ENCODE measurements at places on chromosomes 4 and X. TPM values are rescaled to one million over a fixed set of nuclear protein-coding genes. Genes with fewer than 3 reads are reported as not detected.

DNA sequence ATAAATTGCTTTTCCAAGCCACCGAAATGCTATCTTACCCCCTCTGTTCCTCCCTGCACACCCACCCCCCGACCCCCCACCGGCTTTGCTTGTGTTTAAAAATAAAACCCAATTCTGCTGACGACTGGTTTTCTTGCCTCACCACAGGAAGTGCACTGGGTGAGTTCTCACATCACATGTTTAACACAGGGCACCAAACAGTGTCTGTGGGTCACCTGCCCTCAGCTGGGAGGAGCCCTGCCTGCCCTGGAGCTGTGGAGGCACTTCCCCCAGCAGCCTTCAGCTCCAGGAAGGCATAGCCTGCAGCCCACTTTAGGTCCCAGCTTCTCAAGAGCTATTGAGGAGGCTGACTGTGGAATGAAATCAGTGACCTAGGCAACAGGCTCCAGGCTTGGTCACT lies 8.8 kb downstream of the TMEM255A start:
- DNase-seq: no peak
- no peak overlapping the region for H3K27ac ChIP-seq
- no peaks in the 10 kb centered on the region for H3K36me3 ChIP-seq
- no peaks in the 10 kb centered on the region for H3K4me1 ChIP-seq
- no peaks in the 10 kb centered on the region for H3K27me3 ChIP-seq
- no peak overlapping the region for H3K4me3 ChIP-seq

DNA sequence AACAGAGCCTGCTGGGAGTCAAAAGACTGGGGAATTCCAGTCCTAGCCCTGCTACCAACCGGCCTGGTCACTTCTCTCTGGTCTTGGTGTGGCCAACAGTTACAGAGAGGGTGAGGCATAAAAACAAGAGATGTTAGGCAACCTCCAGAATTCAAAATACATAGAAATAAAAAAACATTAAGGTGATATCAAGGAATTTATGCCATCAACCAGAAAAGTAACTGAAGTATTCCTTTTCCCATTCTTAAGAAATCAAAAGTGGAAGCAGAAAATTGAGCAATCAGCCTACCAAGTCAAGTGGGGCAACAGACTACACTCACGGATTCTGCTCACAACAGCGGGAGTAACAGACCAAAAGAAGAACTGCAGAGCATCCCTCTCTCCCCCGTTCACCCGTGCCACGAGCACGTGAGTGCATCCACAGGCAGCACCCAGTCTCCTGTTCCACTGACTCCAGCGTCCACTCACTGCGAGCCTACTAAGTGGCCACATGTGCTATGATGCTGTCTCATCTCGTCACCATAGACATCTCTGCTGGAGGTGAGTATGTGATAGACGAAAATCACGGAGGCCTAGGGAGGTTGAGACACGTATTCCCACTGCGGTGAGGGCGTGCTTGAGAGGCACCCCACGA lies 29.3 kb downstream of the AFAP1 start:
- H3K36me3 ChIP-seq: peaks cover 3% of the 10 kb centered on the region
- no peaks in the 10 kb centered on the region for H3K27me3 ChIP-seq
- H3K27ac ChIP-seq: peak overlapping the region; percentile 96
- peak; percentile 82 for DNase-seq
- H3K4me1 ChIP-seq: peaks cover 69% of the 10 kb centered on the region

GRCh38 chr4:4259484-4260100 lies 11.6 kb upstream of the TMEM128 start:
- no peak overlapping the region for H3K27ac ChIP-seq
- no peak overlapping the region for H3K4me3 ChIP-seq
- peaks cover 11% of the 10 kb centered on the region for H3K27me3 ChIP-seq
- H3K4me1 ChIP-seq: no peaks in the 10 kb centered on the region
- H3K36me3 ChIP-seq: no peaks in the 10 kb centered on the region

Gene TCP11X2
- total RNA-seq: not detected

Gene NAP1L3
- total RNA-seq: 11.0 TPM

- no peaks in the 10 kb centered on the region for H3K27me3 ChIP-seq
- DNase-seq: peak; percentile 98
- H3K4me1 ChIP-seq: peaks cover 10% of the 10 kb centered on the region
Measured at GRCh38 chr4:120052856-120053255, 13.8 kb downstream of the MAD2L1 start.

GRCh38 chr4:173018446-173018845 lies 150.2 kb upstream of the GALNT7 start:
- no peaks in the 10 kb centered on the region for H3K36me3 ChIP-seq
- no peak overlapping the region for H3K4me3 ChIP-seq
- peaks cover 10% of the 10 kb centered on the region for H3K4me1 ChIP-seq
- H3K27me3 ChIP-seq: peaks cover 54% of the 10 kb centered on the region

DNA sequence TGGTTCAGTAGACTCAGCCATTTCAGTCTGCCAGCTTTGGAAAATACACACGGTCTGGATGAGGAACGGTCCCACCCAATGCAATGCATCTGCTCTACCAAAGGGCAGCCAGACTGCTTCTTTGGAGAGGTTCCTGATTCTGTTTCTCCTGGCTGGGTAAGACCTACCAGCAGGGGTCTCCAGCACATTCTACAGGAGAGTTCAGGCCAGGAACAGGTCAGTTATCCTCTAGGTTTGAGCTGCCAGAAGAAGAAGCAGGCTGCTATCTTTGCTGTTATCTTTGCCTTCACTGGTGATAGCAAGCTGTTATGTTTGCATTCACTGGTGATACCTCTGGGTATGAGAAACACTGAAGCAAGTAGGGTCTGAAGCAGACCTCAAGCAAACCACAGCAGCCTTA lies 45.5 kb upstream of the PBDC1 start:
- no peak overlapping the region for H3K27ac ChIP-seq
- no peak overlapping the region for H3K4me3 ChIP-seq
- H3K27me3 ChIP-seq: no peaks in the 10 kb centered on the region
- H3K4me1 ChIP-seq: no peaks in the 10 kb centered on the region

DNA sequence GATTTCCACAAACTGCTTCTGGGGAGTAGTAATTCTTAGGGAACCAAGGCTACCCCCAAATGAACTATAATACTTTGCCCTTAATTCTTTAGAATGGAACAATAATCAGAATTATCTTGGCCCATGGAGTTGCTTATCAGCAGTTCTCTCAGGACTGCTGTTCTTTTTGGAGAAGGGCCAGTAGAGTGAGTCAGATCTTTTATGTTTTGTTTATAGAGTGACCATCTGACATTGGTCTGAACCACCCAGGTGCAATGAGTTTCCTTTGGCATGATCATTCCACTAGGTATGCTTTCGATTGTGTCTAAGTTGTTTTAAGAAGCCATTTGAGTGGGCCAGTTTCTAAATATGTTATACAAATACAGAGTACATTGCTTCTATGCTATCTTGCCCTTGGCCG lies 31.8 kb downstream of the PRRG1 start:
- H3K4me3 ChIP-seq: no peak overlapping the region
- DNase-seq: peak; percentile 37
- peaks cover 4% of the 10 kb centered on the region for H3K4me1 ChIP-seq
- H3K27me3 ChIP-seq: no peaks in the 10 kb centered on the region

Gene PCDH7
- 0.38 TPM for total RNA-seq

- no peaks in the 10 kb centered on the region for H3K27me3 ChIP-seq
- H3K27ac ChIP-seq: no peak overlapping the region
- no peaks in the 10 kb centered on the region for H3K4me1 ChIP-seq
- DNase-seq: no peak
- H3K36me3 ChIP-seq: no peaks in the 10 kb centered on the region
Measured at GRCh38 chrX:64850371-64851082, 125.7 kb downstream of the ZC4H2 start.

DNA sequence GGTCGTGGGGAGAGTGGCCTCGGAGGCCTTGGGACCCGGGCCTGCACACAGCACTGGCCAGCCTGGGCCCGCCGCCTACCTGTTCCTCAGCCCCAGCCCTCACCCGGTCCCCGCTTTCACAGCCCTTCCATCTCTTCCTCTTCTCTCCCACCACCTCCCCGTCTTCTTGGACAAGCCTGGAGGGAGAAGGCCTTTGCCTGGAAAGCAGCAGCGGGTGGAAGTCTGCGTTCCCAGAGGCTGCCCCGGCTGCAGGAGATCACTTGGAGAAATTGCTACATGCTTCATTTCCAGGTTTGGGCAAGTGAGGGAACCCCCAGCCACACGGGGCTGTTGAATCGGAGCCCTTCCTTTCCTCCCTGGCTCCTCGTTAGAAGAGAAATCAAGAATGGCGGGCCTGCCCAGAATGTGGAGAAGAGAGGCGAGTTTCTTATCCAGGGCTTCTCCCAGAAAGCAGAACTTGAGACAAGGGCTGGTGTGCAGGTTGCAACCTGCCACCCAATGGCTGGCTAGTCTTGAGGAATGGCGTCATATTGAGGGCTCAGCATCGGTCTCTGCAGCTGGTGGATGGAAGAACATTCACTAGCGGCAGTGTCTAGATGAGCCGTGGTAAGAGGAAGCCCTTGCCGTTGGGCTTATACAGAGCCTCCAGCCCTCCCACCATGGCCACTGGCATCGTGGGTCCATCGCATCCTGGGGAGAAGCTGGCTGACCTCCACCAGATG lies 1.2 kb upstream of the PDZD4 start:
- DNase-seq: no peak
- no peaks in the 10 kb centered on the region for H3K36me3 ChIP-seq
- no peak overlapping the region for H3K27ac ChIP-seq
- H3K4me1 ChIP-seq: no peaks in the 10 kb centered on the region
- H3K27me3 ChIP-seq: no peaks in the 10 kb centered on the region
- no peak overlapping the region for H3K4me3 ChIP-seq

DNA sequence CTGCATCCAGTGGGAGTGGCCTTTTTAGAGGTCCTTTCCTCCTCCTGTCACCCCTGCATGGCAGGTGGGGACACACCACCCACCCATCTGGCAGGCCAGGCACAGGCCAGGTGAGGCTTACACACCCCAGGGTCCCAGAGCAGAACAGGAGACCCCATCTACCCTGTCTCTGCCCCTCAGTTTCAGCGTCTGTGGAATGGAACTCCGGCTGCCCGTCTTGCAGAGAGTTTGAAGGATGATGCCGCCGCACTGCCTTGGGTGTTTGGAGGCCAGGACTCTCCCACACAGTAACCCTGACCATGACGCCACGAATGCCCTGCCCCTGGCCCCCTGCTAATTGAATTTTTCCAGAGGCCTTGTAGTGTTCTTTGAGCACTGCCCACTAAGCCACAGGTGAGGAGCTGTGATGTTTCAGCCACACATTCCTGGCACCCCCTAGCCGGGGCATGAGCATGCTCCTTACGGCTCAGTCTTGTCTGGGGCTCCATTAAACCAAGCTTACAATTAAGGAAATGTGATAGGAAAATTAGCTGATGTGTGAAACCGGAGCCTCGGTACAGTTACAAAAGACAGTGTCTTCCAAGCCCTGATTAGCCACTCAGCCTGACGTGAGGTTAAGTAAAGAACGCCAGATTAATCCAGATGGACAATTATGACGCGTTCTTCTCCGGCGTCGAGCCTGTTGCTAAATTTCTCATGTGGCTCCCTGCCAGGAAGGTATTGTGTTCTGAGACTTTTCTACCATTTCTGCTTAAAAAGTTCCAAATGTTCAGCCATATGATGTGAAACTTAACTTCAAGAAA lies 39.3 kb downstream of the HMX1 start:
- H3K36me3 ChIP-seq: no peaks in the 10 kb centered on the region
- peaks cover 14% of the 10 kb centered on the region for H3K27me3 ChIP-seq
- DNase-seq: peak; percentile 56
- H3K4me1 ChIP-seq: no peaks in the 10 kb centered on the region
- H3K4me3 ChIP-seq: no peak overlapping the region

GRCh38 chr4:104494822-104495559 lies at the start of gene CXXC4:
CXXC4 (minus strand) TSS chr4:104494894; CDS start chr4:104491802, 3,092 bp downstream.
- H3K4me1 ChIP-seq: no peaks in the 10 kb centered on the region
- peak within 1 kb of the TSS; percentile 70 for H3K4me3 ChIP-seq
- peak; percentile 52 for DNase-seq
- peaks cover 43% of the 10 kb centered on the region for H3K27me3 ChIP-seq

Gene C4orf51
- total RNA-seq: not detected

GRCh38 chr4:94507708-94508107 lies 56.0 kb downstream of the PDLIM5 start:
- peak overlapping the region; percentile 15 for H3K4me3 ChIP-seq
- peaks cover 46% of the 10 kb centered on the region for H3K4me1 ChIP-seq
- no peaks in the 10 kb centered on the region for H3K27me3 ChIP-seq
- DNase-seq: peak; percentile 94
- H3K27ac ChIP-seq: peak overlapping the region; percentile 72
- no peaks in the 10 kb centered on the region for H3K36me3 ChIP-seq

Gene PHOX2B
- total RNA-seq: not detected

Gene KLF3
- total RNA-seq: 12.8 TPM

GRCh38 chr4:128688846-128689437 lies 120.6 kb upstream of the JADE1 start:
- no peak overlapping the region for H3K27ac ChIP-seq
- H3K4me1 ChIP-seq: no peaks in the 10 kb centered on the region
- H3K36me3 ChIP-seq: no peaks in the 10 kb centered on the region
- no peak overlapping the region for H3K4me3 ChIP-seq
- DNase-seq: no peak

- no peak overlapping the region for H3K27ac ChIP-seq
- no peaks in the 10 kb centered on the region for H3K27me3 ChIP-seq
- peak; percentile 59 for DNase-seq
- peaks cover 10% of the 10 kb centered on the region for H3K4me1 ChIP-seq
- H3K4me3 ChIP-seq: no peak overlapping the region
Measured at GRCh38 chr4:183342541-183343533, 20.6 kb upstream of the CLDN24 start.

Gene TRAM1L1
- total RNA-seq: 2.3 TPM

DNA sequence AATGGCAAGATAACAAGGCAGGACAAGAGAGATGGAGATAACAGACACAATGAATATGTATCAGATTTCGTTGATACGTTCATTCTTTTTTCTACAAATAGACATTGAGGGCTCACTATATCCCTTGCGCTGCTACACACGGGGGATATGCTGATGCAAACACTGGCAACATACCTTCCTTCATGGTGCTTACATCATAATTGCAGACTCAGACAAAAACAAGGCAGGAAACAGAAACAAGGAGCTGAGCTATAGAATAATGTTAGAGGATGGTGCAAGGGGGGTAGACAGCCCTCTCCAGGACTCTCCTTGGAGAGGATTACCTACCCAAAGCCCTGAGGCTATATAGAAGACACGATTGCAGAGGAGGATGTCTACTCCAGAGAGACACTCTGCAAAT lies 1069.5 kb downstream of the DMD start:
- no peak for DNase-seq
- H3K36me3 ChIP-seq: no peaks in the 10 kb centered on the region
- H3K27ac ChIP-seq: no peak overlapping the region
- no peak overlapping the region for H3K4me3 ChIP-seq

DNA sequence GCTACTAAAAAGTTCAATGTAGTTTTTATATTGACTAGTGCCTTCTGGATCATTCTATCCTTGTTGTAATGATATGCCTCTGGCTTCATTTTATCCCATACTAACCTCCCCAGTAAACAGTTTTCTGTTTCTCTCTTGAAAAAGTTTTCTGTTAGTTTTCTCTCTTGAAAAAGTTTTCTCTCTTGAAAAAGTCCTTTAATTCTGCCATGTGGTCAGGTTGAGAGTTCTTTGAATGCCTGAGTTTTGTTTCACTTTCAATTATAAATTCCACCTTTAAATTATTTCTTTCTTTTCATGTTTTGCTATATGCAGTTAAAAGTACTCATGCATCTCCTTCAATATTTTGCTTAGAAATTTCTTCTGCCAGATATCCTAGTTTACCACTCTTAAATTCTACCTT lies 1139.6 kb downstream of the STPG2 start:
- H3K4me3 ChIP-seq: no peak overlapping the region
- no peaks in the 10 kb centered on the region for H3K4me1 ChIP-seq
- no peaks in the 10 kb centered on the region for H3K27me3 ChIP-seq
- no peaks in the 10 kb centered on the region for H3K36me3 ChIP-seq

Gene S100G
- total RNA-seq: not detected

Gene MAOB
- total RNA-seq: not detected

GRCh38 chrX:11750046-11750445 lies 8.0 kb upstream of the MSL3 start:
- no peak overlapping the region for H3K4me3 ChIP-seq
- no peaks in the 10 kb centered on the region for H3K27me3 ChIP-seq
- no peak overlapping the region for H3K27ac ChIP-seq
- H3K36me3 ChIP-seq: no peaks in the 10 kb centered on the region
- H3K4me1 ChIP-seq: no peaks in the 10 kb centered on the region

All from GM23248 (cell line).